NAMALWA (cell line): ENCODE measurements at places on chromosomes 3 and 15.

- DNase-seq: peak; percentile 24
Measured at GRCh38 chr15:58077427-58077826, 11.9 kb upstream of the ALDH1A2 start.

- peak; percentile 51 for DNase-seq
Measured at GRCh38 chr3:41893977-41894376, 67.9 kb downstream of the ULK4 start.

- DNase-seq: no peak
Measured at GRCh38 chr3:66075281-66075680, 36.6 kb upstream of the MAGI1 start.

DNA sequence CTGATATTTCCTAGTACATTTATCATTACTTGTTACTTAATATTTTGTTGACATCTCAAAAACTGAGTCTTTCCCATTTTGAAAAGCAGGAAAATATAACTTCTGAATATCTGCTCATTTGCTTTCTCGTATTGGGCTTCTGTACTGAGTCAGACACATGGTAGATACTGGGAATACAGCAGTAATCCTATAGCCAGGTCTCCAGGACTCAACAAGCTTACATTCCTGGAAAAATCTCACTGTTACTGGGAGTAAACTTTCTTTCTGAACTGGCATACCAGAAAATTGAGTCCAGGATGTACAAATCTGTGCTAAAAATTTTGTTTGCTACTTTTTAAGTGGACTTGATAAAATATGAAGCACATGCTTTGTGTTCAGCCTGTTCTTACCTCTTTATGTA is 240.4 kb downstream of the RBMS3 start:
- DNase-seq: no peak

- DNase-seq: no peak
Measured at GRCh38 chr15:72998226-72998625, 54.0 kb upstream of the NEO1 start.

- no peak for DNase-seq
Measured at GRCh38 chr15:41659190-41659589, 1.0 kb upstream of the MGA start.

DNA sequence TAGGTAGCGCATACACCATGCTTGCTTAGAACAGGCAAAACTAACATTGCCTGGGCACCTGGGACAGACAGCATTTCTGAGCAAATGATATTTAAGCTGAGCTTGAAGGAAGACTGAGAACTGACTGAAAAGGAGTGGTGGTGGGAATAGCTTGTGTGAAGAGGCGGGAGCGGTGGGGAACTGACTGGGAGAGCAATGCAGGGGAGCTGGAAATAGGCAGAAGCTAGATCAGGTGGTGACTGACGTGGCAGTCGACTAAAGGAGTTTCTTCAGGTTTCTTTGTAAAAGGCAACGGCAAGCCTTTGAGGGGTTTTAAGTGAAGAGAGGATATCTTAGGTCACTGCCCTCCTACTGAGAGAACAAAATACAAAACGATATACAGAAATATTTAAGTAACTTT is 61.8 kb downstream of the NEO1 start:
- DNase-seq: no peak

- peak; percentile 67 for DNase-seq
Measured at GRCh38 chr3:24773798-24774197, 279.1 kb upstream of the THRB start.

GRCh38 chr15:88020806-88021205 is 235.7 kb downstream of the NTRK3 start:
- DNase-seq: no peak

GRCh38 chr3:126216416-126216815 is 36.0 kb upstream of the ALDH1L1 start:
- DNase-seq: no peak

GRCh38 chr3:100030914-100031425 is 83.3 kb downstream of the FILIP1L start:
- no peak for DNase-seq

GRCh38 chr3:194117104-194117845 is 18.7 kb upstream of the HES1 start:
- no peak for DNase-seq

DNA sequence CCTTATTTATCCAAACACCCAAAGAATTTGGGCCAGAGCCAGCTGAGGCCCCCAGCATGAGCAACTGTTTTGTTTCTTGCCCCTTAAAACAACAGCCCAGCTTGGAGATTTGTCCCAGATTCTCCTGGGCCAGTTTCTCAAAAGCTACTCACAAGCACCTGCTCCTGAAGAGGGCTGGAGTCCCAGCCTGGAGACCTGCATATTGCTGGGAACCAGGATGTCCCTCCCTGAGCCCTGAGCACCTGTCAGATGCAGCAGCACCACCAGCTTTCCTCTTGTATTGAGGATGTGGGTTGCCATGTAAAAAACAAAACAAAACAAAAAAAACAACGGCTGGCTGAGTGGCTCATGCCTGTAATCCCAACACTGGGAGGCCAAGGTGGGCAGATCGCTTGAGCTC is 7.0 kb upstream of the RFT1 start:
- no peak for DNase-seq

- DNase-seq: no peak
Measured at GRCh38 chr15:91609231-91609630, 244.3 kb upstream of the SLCO3A1 start.

- peak; percentile 55 for DNase-seq
Measured at GRCh38 chr3:183540501-183541234, 14.8 kb downstream of the KLHL6 start.

- DNase-seq: no peak
Measured at GRCh38 chr3:128330214-128330842, 136.4 kb downstream of the DNAJB8 start.

DNA sequence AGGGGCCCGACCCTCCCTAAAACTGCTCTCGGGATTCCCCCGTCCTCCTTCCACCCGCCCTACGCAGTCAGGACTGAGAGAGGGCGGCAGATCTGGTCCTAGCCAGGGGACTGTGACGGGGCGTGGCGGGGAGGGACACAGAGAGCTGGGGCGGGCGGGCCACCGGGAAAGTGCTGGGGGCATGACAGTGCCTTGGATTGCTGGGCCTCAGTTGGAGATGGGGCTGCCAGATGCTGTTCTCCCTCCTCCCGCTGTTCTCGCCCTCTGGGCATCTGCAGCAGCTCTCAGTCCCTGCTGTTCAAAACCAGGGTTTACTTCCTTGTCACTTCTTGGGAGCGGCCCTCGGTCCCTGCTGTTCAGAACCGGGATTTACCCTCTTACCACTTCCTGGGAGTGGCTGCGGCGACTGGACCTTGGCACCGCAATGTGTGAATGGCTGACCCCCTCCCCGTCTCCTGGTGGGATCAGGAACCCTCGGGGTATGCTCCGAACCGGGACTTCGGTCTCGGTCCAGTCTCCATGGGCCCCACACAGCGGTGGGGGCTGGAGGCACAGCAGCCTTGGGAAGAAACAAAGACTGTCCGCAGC is 1.8 kb upstream of the RPP25 start:
- DNase-seq: no peak

DNA sequence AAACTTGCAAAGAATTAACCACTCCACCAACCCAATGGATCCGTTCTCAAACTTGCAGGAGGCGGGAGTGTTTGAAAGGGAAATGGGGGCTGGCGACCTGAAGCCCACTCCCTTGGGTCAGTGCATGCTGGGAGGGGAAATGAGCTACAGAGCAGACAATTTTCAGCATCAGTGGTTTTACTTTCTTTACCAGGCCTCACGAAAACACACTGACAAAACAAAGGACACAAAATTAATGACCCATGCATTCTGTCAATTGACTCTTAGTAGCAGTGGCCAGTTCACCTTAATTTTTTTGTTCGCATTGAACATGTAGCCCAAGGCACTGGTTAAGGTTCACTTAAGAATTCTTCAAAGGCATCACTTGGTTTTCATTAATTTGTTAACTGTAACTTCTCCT is 413.5 kb downstream of the MECOM start:
- no peak for DNase-seq

DNA sequence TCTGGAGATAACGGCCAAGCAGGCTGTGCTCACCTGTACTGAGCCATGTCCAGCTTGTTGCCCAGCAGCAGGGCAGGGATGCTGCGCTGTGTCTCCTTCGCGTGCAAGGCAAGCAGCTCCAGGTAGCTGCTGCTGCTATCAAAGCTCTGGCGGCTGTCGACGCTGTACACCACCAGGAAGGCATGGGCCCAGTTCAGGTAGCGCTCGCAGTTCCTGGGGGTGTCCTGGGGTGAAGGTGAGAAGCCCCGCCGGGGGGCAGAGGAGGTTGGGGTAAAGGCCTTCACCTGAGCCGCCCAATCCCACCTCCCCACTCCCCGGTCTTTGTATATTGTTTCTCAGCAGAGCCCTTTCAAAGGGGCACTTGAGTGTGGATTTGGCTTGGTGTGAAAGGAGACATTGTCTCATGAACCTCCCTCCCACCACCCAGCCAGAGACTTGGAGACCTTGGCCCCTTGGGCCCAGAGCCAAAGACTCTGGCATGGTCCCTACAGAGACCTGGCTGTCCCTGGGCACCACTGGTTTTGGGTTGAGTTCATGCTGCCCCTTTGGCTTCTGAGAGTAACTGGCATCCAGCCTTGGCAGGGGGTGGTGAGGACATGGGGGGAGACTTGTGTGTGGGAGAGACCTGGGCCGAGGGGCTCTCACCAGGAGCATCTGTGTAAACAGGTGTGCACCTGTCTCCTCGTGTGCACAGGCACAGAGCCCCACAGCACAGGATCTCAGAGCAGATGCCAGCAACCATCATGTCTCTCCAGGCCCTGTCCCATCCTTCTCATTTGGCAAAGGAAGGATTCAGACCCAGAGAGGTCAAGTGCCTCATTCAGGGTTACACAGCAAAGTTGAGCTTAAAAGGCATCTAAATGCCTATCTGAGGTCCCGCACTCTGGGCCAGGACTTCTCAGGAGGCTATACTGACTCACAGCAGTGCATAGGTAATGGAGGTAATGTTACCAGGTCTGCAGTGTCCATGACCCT is 9.1 kb downstream of the RASL12 start:
- no peak for DNase-seq

- no peak for DNase-seq
Measured at GRCh38 chr3:122992676-122993075, 34.9 kb downstream of the SEMA5B start.

- DNase-seq: no peak
Measured at GRCh38 chr15:75671730-75672602, 24.3 kb downstream of the SNX33 start.

GRCh38 chr3:172298247-172298646 is 150.0 kb downstream of the GHSR start:
- no peak for DNase-seq

DNA sequence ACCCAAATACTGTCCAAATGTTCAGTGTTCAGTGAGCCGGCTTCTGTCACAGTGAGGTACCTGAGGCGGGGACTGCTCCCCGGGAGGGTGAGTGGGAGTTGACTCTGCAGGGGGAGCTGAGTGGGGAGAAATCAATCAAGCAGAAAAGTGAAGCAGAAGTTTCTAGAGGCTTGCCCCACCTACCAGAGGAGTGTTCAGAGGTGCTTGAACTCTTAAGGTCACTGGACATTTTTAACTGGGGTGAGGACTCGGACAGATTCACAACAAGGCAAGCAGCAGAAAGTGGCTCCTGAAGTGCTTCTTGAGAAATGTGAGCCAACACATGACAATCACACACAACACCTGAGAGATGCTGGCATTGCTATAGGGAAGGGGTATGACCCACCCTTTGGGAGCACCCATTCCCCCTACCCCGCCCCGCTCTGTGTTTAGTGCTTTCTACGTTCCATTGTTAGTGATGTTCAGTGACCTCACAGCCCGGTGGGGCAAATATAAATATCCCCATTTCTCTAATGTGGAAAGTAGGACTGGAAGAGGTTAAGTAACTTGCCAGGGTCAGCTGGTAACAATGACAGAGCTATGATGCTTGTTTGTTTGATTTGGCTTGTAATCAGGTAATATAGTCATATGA is 48.6 kb upstream of the AKAP13 start:
- no peak for DNase-seq

DNA sequence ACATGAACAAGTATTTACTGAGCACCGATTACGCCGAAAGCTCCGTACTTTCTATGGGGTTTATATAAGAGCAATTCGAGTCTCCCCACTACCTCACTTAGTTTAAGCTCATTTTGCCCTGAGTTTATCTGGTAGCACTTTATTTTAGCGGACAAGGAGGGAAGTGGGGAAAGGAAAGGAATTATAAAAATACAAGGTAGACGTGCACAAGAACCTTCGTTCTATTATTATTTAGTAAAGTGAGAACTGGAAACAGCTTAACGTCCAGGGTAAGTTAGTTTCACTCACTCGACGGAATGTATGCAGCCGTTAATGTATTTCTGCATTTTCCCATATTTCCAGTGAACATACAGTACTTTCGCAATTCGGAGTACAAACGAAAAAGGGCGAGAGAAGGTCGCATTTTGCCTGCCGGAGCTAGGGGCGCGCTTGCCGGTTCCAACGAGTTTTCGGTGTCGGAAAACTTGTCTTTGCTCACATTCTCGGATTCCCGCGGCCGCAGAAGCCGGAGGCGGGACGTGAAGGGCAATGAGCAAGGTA is 1.2 kb upstream of the STT3B start:
- DNase-seq: no peak

- DNase-seq: no peak
Measured at GRCh38 chr3:145716519-145716918, 444.5 kb downstream of the PLOD2 start.

DNA sequence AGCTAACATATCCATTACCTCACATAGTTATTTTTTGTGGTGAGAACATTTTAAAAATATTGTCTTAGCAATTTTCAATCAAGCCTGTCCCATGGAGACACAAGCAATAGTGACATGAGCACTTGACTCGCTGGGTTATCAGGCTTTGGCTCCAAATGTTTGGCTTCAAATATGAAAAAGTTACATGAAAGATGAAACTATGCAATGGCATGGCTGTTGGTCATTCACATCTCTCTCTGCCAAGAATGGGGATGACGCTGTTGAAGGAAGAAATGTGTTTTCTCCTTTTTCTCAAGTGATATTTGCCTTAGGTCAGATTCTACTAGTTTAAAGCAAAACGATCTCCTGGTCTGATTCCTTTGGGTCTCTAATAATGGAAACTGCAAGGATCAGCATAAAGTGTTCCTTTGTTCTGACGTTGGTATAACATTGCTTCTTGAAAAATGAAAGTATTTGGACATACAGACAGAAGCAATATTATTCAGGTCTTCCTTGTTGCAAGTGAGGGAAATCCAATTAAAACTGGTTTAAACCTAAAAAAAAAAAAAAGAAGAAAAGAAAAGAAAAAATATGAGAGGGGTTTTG is 71.2 kb downstream of the SSUH2 start:
- DNase-seq: no peak
